ENCODE measurements at places on chromosomes 4 and X.
A peak's percentile ranks its signal among the peaks of the same experiment; 100 is the strongest.

DNA sequence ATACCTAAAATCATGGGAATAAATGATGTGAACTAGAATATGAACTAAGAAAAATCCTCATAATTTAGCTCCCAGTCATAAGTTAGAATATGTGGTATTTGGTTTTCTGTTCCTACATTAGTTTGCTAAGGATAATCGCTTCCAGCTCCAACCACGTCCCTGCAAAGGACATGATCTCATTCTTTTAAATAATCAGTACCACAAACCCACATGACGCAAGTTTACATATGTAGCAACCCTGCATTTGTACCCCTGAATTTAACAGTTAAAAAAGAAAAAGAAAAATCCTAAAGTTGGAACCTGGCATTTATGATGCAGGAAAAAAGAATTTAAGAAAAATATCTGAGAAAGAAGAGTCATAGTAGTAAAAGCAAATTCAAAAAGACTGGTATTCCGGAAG, 13.3 kb downstream of the UBA6 start:
- DNase-seq, result no peak

DNA sequence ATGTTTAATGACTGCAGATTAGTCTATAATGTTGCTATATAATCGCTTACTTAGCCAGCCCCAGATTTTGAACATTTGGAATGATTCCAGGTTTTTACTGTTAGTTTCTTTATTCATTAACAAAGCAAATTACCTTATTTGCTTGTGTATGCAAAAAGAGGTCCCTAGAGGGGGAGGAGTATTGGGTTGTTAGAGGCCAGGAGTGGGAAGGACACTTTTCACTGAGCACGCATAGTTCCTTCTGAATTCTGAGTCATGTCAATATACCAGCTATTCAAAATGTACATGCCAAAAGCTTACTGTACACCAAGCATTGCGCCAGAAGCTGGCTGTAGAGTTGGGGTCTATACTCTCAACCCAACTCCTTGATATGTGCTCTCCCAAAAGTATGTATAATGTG, 5.1 kb upstream of the DGAT2L6 start:
- DNase-seq, result no peak

DNA sequence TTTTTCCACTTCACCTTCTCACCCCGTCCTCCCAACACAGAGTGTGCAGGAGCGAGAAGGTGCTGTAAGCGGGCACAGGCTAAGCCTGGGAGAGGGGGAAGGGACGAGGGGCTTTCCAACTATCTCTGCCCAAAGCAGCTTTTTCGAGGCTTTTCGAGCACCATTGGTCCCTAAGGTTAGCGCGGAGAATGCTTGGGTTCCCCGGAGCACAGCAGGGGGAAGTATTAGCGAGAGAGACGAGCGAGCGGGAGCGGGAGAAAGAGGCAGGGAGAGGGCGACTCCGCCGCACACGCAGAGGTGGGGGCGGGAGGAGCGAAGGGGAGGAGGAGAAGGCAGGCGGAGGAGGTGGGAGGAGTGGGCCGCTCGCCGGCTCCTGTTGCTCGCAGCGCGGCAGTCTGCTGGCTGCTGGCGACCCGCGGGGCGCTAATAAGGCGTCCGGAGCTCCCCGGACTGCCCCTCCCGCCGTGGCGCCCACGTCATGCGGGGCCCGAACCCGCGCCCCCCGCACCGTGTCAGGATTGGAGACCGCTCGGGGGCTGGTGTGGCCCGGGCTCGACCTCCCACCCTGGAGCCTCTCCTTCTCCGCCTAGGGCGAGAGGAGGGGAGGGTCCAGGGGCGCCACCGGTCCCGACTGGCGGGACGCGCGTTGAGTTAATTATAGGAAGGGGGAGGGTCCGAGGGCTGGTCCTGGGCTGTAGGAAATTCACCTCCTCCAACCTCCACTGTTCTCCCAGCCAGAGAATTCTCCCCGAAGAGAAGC, at the start of gene ADAMTS3:
Gene ADAMTS3 (minus strand): TSS at position 263 of the 760 bp plus-strand sequence. CDS start 459 bp downstream, outside the sequence.
- peak; percentile 8 for DNase-seq

DNA sequence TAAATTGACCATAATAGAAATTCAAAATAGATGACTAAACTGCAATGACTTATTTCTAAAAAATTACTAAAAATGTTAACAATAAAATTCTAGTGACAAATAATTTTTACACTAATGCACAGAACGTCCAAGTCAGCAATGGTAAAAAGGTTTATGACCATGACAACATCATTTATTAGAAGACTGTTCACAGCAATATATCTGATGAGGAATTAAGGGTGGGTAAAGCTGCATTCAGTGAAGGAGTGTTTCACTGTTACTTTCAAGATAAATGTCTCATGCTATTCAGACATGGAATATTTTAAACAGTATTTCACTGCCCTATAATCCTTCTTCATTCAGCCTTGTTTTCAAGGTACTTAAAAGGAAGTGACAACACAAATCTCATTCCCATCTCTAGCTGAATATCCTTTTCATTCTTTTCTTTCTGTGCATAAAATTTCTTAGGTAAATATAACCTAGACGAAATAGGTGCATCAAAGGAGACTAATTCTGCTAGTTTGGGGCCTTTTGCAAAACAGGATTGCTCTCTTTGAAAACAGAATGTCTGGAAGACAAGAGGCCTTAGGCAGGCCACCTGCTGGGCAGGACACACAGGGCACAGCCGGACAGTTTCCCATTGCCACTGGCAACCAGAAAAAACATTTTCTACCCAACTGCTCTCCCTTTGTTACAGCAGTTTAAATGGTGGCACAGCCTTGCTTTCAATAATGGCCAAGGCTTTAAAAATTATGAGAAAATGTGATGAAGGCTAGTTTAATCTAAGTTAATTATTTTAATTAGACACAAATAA, 600.3 kb downstream of the SPRY1 start:
- no peak for DNase-seq

- DNase-seq, result no peak
Measured at GRCh38 chrX:40496728-40497127, 84.0 kb upstream of the ATP6AP2 start.

DNA sequence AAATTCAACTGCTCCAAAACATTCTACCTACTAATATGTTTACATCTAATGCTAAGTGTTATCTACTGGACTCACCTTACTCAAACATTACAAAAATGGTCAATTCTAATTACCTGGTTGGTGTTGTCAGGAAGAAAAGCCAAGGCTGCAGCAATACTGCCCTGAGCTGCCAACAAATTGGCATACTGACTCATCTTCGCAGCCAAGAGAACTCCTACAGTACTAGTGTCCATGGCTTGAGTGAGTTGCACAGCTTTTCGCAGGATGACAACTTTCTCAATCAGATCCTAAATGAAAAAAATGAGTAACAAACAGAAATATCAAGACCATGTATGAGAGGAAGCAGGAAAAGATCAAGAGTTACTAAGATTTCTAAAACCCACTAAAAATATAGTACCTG, 39.6 kb downstream of the SEC31A start:
- no peak for DNase-seq

- DNase-seq, result no peak
Measured at GRCh38 chr4:77917075-77917474, 54.4 kb downstream of the MRPL1 start.

DNA sequence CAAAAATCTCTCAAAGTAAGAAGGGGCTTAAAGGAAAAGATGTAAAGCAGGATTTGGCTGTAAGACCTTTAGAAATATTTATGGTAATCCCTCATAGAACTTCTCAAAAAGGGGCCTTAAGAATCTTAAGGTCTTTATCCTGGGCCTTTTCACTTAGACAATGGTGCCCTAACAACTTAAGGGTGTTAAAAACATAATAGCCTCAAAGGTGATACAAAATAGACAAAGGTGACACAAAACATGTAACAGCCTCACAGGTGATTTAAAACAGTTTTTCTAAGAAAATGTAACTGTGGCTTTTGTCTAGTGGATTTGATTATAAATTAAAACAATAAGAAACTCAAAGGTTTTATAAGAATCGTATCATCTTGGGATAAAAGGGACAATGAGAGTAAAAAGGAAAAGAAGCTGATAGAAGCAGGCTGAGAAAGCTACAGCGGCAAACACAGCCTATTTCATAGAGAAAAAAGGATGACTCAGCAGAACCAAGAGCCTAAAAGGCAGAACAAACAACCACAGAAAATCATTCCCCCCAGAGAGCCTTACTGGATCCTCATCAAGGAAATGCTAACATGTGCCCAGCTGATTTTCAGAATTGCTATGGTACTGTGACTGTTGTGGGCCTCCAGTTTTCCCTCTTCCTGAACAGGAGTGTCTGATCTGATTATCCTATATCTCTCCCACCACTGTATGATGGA, 164.3 kb downstream of the STPG2 start:
- DNase-seq, result no peak

GRCh38 chr4:140102421-140102820, 51.6 kb downstream of the MAML3 start:
- peak; percentile 38 for DNase-seq

GRCh38 chrX:69256291-69256565, 91.0 kb upstream of the PJA1 start:
- DNase-seq, result no peak

Data from inflammatory macrophage treated with lipopolysaccharide for 4 hours (primary cell).